ENCODE measurements at places on chromosomes 2 and 18.

- DNase-seq = no peak
These were observed 49.3 kb downstream of the ST3GAL5 start for GRCh38 chr2:85839461-85839860.

- DNase-seq = no peak
These were observed 699 bp upstream of the RAPGEF4 start for GRCh38 chr2:172734711-172735581.

- no peak for DNase-seq
These were observed 9.9 kb upstream of the YPEL5 start for GRCh38 chr2:30136764-30137444.

DNA sequence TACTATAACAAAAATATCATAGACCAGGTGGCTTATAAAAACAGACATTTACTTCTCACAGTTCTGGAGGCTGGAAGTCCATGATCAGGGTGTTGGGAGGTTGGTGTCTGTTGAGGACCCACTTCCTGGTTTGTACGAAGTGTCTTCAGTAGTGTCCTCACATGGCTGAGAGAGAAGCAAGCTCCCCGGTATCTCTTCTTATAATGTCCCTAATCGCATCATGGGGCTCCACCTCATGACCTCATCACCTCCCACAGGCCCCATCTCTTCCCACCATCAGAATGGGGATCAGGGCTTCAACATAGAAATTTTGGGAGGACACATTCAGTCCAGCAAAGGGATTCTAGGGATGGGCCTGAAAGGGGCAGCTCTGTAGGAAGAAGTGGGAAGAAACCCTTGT, 4.8 kb upstream of the NIFK start:
- DNase-seq = no peak

- DNase-seq = no peak
These were observed 92.1 kb upstream of the EFEMP1 start for GRCh38 chr2:56015711-56016115.

- no peak for DNase-seq
These were observed 117.4 kb downstream of the FAM210A start for GRCh38 chr18:13608791-13609532.

DNA sequence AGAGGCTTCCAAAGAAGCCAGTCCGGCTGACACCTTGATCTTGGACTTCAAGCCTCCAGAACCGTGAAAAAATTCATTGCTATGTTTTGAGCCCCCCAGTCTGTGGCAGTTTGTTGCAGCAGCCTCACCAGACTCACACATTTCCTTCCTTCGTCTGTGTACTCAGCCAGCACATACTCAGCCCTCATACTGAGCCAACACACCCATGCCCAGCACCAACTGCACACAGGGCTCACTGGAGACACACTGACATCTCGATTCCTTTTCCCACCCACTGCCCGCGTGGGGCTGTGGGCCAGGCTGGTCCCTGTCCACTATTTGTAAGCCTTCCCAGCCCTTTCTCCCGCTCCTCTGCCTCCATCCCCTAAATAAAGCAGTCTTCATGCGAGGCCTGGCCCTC, 24.1 kb upstream of the NMUR1 start:
- DNase-seq = no peak

DNA sequence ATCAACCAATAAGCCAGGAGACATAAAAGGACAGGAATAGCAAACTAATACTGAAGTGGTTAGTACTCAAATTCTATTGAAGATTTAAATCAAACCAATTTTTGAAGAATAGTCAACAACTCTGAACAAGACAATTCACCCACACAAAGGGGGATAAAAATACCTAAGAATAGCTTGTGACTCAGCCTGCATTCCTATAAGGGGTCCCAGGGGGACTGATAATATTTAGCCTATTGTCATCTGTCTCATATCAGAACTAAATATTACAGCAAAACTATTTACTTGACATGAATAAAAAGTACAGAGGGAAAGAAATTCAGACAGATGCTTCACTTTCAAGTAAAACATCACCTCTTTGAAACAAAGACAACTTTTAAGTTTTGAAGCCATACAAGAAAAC, 7.7 kb downstream of the ITSN2 start:
- no peak for DNase-seq

DNA sequence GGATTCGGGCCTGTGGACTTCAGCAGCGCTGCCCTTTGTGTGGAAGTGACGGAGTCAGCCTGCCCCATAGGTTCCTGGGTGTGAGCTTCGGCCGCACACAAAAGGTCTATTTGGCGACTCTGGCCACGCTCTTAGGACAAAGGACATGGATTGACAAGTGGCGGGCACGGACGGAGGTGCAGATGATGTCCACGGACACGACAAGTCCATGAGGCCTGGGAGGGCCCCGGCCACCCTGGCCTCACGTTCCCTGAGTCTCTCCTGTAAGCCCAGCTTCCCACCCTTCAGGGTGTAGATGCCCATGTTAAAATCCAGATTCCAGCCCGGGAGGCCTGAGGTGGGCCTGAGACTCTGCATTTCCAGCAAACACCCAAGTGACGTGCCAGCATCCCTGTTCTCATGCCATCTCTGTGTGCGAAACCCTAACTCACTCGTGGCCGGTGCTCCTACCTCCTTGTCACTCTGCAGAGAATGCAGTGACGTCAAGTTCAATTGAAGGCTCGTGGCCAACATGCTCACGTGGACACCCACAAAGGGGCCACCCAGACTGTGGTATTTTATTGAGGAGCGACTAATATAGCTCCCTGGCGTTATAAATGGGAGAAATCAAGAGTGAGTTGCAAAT, 111.7 kb downstream of the RTP5 start:
- DNase-seq = no peak

GRCh38 chr18:44410740-44411139, 269.9 kb upstream of the SETBP1 start:
- no peak for DNase-seq

DNA sequence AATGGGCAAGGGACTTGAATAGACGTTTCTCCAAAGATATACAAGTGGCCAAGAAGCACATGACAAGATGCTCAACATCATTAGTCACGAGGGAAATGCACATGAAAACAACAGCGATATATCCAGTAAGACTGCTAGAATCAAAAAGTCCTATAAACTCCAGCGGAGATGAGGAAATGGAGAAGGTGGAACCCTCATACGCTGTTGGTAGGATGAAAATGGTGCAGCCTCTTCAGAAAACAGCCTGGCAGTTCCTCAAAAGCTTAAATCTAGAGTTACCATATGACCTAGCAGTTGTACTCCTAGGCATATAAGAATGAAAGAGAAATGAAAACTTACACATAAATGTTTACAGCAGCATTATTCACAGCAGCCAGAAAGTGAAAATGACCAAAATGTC, 48.1 kb downstream of the HPCAL1 start:
- no peak for DNase-seq
